ENCODE measurements at places on chromosomes 7 and 10.

DNA sequence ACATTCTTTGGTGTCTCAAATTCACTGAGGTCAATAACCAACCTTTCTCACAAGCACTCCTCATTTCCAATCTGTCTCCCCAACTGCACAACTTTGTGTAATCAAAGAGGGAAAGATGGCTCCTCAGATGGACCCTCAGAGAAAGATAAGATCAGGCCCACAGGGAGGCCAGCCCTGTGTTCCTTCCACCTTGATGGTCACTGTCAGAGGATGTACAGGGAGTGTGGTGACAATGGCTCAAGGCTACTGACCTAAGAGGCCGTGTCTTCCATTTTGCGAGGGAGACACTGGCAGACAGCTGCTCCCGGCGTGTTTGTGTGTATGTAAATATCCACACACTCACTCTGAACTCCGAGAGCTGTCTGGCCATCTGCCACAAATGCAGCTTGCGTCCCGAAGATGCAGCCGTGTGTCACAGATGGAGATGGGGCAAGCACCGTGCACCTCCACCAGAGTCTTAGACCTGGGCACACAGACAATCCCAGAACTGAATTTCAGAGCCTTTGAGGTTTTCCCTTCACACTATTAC lies 712.1 kb upstream of the NRP1 start:
- no peak for DNase-seq

- DNase-seq: no peak
These were observed 188.6 kb downstream of the RPS24 start for GRCh38 chr10:78222096-78222790.

- no peak for DNase-seq
These were observed 7.5 kb downstream of the HOXA4 start for GRCh38 chr7:27123007-27123476.

DNA sequence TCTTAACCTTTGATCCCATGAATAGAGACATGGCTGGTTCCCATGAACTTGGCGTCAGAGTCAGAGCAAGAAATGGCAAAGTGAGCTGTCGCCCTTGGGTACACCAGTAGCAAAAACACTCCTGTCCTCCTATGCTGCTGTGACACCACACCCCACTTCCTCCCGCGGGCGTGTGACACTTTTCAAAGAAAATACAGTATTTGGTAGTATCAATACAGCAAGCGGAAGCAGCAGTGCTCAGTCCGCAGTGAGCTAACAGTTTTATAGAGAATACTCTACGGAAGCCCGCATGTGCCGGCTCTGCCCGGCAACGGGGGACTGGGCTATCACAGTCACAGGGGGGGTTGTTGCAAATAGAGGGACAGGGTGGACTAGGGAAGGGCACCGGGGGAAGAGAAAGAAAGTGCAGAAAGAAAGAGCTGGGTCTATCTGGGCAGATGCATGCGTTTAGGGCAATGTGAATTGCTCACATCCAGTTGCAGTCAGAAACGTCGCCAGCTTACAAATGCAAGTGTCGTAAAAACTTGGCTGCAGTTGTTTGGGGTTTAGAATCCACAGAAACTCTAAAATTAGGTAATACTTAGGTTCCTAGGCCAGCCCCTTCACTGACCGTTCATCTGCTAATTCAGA lies 49.8 kb downstream of the PRKCQ start:
- DNase-seq: no peak

GRCh38 chr10:63573068-63573697 lies 52.0 kb downstream of the REEP3 start:
- DNase-seq: no peak

DNA sequence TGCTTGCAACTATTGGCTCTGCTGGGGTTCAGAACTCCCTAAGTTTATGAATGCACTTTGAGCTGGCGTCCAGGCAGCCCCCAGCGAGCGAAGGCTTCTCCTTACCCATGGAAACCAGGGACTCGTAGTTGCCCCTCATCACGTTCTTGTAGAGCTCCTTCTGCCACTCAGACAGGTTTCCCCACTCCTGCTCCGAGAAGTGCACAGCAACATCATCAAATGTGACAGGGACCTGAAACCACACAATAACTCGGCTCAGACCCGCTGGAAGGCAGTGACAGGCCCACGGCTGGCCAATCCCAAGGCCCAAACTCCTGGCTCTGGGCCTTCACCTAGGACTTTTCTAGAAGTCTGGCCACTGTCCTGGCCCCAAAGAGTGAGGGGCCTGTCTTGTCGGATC lies 6.9 kb downstream of the ZNF777 start:
- DNase-seq: no peak

GRCh38 chr10:1050145-1050544 lies 1.2 kb upstream of the IDI1 start:
- DNase-seq: no peak

GRCh38 chr10:113639966-113640365 lies 23.9 kb downstream of the NRAP start:
- no peak for DNase-seq

DNA sequence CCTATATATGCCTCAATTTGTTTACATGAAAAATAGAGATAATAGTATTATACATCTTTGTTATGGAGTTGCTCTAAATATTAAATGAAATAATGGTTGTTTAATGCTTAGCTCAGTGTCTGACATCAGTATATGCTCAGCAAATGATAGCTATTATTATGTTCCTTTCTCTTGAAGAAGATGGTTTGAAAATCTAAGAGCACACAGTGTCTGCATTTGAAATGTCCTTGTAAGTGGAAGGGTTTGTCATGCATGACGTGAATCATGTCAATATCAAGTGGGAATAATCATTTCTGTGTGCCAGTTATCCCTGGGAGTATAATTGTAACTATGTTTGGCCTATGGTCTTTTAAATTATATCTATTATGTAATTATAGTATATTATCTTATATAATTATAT lies 377.5 kb upstream of the SORCS1 start:
- DNase-seq: no peak

DNA sequence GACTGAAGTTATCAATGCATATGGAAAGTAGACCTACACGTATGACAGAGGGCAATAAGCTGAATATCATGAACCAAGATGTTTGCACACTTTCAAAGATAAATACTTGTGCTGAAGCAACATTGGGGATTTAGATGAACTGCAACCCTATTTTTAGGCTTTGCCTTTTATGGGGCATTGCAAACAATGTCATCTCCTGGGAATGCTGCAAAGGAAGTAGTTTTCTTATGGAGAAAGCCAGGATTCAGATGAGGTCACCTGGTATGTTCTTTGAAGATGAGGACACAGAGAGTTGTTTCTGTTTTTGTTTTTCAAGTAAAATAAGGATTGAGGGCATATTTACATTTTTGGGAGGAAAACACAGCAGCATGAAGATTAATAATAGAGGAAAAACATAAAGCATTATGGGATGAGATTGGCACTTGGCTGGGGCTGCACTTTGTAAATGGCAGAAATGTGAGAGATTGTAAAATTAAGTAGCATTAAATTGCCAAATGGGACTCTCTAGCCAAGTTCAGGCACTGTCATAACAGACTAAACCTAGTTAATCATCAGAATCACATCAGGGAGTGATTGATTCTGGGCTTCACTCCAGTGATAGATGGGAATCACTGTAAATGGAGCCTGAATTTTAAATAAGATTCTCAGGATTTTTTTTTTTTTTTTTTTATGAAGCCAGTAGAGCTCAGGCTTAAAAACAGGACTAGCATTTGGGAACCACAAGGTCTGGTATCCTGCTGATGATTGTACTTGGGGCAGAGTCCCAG lies 63.1 kb downstream of the MALRD1 start:
- DNase-seq: no peak

GRCh38 chr10:77699080-77699645 lies 61.6 kb upstream of the KCNMA1 start:
- DNase-seq: no peak

DNA sequence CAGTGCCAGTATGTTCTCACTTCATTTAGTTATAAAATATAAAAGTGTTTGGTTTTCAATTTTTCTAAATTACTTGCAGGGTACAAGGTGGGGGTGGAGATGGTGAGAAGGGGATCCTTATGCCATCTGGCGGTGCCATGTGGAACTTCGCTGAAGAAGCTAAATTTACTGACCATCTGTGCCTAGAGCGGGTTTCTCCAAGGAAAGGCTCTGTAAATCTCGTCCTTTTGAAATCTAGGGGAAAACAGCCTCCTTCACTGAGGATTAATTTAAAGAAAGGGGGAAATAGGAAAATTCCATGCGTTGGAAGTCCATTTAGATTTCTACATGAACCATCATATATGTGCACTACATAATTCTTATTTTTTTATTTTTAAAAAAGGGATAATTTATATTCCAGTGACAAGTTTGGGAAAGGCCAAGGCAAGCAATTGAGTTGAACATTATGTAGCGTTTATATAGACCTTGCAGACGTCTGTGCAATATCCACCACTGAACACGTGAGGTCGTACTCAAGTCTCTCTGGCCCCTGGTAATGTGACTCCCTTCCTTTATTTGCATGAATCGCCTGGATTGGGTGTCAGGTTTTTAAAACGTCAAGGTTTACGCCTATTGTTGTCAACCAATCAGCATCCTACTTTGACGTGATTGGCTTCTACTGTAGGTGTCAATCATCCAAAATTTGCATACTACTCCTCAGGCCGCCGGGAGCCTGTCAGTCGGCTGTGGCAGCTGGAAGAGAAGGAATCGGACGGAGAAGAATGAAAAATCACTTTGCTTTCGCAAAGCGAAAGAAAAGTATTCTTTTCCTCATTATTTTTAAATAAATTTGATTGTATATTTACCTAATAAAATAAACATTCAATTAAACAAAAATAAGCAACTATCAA lies 297.1 kb upstream of the NFE2L3 start:
- DNase-seq: no peak

Data from GM18507 (cell line).